ENCODE measurements at places on chromosomes 6 and 20.

DNA sequence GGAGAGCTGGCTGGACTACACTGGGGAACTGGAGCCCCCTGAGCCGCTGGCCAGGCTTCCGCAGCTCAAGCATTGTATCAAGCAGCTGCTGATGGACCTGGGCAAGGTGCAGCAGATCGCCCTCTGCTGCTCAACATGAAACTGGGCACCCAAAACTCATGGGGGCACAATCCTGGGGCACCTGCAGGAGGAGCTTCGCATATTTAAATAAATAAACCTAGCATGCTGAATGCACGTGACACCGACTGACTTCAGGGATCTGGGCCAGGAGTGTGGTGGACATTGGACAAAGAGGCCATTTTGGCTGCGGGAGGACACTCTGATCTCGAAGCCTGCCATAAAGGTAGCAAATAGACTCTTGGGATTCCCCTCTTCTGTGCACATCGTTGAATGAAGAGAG lies 6.8 kb downstream of the SCAND1 start:
- no peak for DNase-seq

GRCh38 chr6:68296126-68296525 lies 339.0 kb upstream of the ADGRB3 start:
- DNase-seq = no peak

- no peak for DNase-seq
Measured at GRCh38 chr20:13898012-13898612, 92.3 kb downstream of the SEL1L2 start.

DNA sequence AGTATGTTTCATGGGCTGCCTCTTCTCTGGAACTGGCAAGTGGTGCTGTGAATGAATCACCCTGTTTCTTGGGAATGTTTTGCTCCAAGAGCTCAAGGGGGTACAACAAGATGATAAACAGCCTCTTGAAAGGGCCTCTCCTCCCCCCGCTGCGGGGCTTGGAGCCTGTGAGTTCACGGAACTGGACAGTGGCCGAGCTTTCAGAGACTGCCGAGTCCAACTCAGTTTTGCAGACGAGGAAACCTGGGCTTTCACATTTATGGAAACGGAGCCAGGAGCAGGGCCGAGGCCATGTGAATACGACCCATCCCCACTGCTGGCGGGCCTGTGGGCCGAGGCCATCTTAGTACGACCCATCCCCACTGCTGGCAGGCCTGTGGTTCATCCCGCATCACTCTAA lies 18.2 kb upstream of the SRC start:
- DNase-seq = no peak

DNA sequence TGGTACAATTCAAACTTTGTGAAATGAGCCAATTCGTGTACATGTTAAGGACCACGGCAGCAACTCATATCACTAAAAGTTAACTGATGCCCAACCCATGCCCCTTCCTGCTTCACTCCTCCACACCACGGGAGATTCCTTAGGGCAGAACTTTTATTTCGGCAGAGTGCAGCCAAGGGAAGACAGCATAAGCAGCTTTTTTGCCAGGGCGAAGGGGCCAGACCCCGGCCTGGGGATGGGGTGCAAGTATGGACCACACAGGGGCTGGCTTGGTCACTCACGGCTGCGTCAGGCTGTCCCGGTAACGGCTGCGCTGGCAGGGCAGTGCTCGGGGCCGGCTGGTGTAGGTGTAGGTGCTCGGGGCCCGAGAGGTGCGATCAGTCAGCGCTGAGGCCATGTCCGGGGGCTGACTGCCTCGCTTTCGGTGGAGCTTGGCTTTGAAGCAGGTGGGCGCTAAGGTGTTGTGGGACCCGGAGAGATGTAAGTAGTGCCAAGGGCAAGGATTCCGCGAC lies 792 bp downstream of the RSPH3 start:
- peak; percentile 1 for DNase-seq

DNA sequence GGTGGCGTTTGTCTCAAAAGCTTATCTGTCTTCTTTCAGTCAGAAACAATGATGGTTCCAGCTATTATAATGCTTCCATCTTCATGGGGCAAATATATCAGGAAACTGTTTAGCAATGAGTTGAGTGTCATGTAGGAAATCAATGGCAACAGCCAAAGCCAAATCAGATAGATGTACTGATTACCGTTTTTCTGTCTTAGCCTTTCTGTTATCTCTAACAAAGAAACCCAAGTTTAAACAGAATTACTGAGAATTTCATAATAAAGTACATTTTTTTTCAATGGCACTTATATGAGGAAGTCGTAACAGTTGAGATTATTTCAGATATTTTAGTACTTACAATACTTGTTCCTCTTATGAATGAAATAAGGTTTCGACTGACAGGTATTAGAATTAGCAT lies 1.2 kb downstream of the NOX3 start:
- no peak for DNase-seq

DNA sequence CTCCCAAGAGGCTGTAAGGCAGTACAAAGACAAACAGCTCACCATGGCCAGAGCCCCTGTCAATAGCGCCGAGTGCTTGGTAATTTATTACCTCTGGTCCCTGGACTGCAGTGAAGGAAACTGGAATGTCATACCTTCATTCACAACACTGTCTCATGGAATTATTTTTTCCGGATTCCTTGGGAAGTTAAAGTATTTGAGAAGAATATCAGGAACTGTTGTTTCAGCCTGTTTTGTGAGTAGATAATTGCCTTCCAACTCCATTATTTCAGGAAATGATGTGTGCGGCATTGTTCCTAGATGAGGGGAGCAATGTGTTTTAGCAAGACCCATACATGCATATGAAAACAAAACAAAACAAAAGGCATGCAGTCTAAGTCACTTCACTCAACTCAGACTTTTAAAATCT lies 64.0 kb downstream of the BLOC1S5 start:
- no peak for DNase-seq

DNA sequence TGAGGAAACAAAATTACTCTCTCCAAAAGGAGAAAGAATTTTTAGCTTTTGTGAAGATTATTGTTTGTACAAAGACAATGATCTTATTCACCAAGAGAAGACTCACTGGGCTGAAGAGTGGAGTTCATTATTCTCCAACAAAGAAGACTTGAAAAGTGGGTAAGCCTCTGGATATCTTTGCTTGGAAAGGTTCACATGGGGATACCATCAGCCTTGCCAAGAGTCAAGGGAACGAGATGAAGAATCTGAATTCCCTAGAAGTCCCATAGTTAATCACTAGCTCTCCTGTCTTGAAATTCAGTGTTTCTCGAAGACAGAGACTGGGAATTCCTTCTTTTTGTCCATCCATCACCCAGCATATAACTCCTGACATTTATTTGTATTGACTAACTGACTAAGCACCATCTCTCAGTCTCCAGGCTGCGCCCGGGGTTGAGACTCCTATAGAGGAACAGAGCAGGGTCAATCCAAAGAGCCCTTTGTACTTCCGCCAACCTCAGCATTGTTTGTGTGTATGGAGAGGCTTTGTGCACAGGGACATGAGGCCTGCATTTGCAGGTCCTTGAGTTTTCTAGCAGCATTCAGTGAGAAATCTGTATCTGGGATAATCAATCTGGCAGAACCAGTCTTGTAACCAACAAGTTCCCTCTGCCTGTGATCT lies 461.9 kb downstream of the KIF16B start:
- DNase-seq = no peak

All from globus pallidus (tissue), 1 donor.